ENCODE measurements at places on chromosomes 4 and X.

GRCh38 chr4:4384837-4385236 is 2.1 kb upstream of the NSG1 start:
- no peak for DNase-seq

GRCh38 chrX:115894087-115894486 is 276.5 kb upstream of the AGTR2 start:
- no peak for DNase-seq

GRCh38 chr4:183960046-183960420 is 54.9 kb downstream of the STOX2 start:
- DNase-seq: no peak

GRCh38 chr4:76060506-76060905 is 14.0 kb upstream of the ART3 start:
- DNase-seq: no peak

GRCh38 chrX:20224814-20225487 is 41.8 kb downstream of the RPS6KA3 start:
- no peak for DNase-seq

DNA sequence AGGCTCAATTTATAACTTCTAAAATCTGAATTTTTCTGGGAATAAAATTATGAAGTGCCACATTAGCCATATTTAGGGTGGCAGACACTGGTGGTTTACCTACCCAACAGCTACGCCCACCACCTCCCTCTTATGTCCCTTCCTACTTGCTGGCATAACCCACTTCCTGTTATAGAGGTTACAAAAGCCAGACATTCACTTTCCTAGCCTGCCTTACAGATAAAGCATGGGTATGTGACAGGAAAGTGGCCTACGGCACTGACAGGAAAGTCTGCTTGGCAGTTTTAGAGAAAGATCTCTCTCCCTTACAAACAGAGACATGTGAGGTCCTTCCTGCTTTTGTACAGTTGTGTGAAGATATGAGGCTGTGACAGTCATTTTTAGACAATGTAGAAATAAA is 12.4 kb downstream of the DDX53 start:
- no peak for DNase-seq

DNA sequence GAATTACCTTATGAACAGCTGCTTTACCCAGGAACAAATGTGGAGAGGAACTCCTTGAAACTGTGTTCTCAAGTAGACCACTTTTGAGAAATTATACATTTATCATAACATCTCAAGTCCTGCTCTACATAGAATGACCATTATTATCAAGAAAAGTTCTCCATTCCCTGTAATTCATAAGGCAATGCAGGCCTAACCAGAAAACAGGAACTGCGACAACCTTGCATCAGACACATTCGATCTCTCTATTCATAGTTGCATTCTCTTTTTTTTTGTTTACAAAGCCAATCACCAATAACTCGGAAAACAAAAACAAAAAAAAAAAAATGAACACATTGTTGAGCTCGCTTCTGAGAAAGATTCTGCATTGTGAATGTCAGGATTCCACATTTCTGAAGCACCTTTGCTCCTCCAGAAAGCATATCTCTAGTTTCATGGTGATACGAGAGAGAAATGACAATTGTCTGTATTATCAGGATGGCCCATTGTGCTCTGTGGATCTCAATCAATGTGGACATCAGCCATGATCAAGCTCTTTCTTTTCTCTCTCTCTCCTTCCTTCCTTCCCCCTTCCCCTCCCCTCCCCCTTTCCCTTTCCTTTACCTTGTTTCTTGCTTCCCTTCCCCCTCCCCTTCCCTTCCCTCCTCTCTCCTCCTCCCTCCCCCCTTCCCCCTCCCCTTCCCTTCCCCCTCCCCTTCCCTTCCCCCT is 32.4 kb upstream of the CD99 start:
- DNase-seq: no peak

DNA sequence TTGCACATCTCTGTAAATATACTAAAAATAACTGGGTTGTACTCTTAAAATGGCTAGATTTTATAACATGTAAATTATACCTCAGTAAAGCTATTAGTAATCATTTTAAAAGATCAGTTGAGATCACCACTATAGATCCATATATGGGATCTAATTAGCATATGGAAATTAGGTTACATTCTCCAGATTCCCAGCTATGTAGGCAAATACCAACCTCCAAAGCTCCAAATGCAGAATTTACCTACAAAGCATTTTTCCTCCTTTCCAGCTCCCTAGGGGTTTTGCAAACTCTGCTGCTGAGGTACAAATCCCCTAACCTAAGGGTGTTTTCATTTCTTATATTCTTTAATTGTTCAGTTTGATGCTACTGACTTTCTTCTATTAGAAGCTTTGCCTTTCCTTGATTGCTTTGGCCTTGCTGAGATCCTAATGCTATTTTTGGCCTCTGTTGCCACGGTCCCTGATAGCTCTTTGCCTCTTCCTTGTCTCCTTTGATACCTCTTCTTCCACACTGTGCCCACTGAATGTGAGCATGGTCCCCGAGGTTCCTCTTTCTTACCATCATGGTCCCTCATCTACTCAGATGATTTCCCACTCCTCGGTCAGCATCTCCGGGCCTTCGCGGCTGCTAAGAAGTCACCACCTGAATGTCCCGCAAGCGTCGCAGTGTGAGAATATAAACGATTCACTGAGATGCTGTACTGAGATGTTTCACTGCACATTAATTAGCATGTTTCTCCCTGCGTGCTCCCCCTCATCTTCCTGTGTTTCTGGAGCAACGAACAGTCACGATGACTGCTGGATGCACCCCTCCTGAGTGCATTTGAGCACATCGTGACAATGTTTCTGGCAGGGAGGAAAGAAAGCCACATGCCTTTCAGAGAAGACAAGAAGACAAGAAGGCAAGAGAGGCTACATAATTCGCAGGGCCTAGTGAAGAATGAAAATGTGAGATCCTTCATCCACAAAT is 23.8 kb downstream of the ENPP6 start:
- no peak for DNase-seq

DNA sequence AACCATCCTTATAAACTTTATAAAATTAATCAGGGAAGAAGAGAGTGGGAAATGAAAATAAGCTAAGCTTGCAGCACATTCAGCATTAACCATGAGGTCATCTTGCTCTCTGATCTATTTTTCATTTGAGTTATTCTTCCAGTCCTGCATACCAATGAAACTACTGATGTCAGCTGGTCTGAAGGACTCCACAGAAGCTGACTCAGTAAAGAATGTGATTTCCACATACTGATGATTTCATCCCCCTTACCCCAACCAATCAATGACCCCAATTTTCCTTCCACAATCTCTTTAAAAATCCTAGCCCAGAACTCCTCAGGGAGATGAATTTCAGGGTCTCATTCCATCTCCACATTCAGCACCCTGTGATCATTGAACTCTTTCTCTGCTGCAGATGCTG is 18.8 kb upstream of the DSPP start:
- no peak for DNase-seq

DNA sequence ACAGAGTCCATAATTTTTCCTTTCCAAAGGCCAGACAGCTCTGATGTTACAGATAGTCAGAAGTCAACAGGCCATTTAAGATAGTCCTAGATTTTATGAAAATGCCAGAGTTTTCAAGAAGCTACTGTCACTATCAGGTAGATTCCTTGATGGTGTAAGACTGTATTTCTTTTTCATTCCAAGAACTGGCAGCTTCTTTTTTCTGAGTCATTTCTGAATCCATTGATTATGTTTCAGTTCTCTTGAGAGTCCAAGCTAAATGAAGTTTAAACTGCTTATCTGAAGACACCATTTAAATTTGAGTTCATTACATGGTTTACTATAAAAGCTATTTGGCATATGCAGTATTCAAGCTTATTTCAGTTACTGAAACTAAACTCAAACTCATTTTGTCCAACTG is 44.6 kb downstream of the RASSF6 start:
- no peak for DNase-seq

GRCh38 chr4:26362745-26363439 is 42.1 kb downstream of the RBPJ start:
- no peak for DNase-seq

DNA sequence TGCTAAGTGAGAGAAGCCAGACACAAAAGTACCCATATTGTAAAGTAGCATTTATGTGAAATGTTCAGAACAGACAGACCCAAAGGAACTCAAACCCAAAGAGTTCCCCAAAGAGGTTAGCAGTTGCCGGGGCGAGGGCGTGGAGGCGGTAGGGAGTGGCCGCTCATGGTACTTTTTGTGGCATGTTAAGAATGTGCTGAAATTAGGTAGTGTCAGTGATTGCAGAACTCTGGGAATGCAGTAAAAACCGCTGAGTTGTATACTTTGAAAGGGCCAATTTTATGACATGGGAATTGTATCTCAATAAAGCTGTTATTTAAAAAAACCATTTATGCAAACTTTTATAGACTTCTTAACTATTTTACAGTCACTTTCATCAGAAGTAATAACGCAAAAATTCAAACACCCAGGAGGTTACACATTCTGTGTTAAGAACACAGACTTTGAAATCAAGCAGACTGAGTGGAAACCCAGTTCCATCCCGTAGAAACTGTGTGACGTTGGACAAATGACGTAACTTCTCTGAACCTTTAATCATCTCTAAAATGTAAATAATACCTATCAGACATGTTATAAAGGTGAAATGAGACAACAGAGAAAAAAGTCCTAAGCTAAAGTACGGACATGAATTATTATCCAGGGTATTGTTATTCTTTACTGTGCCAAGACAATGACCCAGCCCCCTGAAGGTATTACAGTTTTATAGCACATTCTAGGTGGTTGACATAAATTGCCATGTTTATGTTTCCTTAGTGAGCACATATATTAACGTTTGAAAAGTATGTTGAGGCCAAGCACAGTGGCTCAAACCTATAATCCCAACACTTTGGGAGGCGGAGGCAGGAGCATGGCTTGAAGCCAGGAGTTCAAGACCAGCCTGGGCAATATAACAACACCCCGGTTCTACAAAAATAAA is 19.7 kb downstream of the ZFP42 start:
- no peak for DNase-seq
